ENCODE measurements at places on chromosomes 7 and 10.

DNA sequence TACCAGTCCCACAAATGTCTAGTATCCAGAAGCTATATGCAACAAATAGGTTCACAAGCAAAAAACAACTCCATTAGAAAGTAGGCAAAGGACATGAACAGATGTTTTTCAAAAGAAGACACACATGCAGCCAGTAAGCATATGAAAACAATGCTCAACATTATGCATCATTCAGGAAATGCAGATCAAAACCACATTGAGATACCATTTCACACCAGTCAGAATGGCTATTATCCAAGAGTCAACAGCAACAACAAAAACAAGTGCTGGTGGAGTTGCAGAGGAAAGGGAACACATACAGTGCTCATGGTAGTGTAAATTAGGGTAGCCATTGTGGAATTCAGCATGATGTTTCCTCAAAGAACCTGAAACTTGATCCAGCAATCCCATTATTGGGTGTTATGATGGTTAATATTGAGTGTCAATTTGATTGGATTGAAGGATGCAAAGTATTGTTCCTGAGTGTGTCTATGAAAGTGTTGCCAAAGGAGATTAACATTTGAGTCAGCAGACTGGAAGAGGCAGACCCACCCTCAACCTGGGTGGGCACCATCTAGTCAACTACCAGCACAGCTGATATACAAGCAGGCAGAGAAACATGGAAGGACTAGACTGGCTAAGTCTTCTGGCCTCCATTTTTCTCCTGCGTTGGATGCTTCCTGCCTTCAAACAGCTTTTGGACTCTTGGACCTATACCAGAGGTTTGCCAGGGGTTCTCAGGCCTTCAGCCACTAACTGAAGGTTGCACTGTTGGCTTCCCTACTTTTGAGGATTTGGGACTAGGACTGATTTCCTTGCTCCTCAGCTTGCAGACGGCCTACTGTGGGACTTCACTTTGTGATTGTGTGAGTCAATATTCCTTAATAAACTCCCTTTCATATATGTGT lies 218.4 kb upstream of the SEMA3D start:
- no peak for DNase-seq

DNA sequence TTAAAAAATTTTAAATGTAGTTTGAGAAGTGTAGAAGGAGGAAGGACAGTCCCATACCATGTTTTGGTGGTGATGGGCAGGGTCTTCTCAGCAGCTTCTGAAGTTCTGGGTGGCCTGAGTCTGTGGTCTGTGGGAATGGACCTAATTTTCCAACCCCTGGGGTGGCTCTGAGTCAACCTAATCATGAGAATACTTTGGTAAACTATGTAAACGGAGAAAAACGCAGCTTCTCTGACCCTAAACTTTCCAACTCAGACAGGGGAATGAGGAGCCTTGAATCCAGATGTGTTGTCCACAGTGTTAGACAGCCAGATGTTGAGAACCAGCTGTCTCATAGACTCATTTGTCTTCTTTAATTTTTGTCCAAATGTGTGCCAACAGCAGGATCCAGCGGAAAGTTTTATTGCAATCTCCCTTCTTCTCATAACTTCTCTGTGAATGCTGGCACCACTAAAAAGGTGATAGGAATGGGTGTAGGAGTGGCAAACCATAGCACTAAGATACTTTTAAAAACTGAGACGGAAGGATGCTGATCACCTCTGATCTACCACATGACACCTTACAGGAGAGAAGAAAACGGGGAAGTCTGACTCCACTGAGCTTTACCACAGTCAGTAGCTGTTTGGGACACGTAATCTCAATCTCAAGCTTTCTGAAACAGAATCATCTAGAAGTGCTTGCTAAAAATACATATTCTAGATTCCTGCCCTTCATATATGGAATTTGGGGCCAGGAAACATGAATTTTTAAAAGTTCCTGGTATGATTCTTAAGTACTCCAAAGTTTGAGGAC lies 90.5 kb upstream of the PHYHIPL start:
- no peak for DNase-seq

DNA sequence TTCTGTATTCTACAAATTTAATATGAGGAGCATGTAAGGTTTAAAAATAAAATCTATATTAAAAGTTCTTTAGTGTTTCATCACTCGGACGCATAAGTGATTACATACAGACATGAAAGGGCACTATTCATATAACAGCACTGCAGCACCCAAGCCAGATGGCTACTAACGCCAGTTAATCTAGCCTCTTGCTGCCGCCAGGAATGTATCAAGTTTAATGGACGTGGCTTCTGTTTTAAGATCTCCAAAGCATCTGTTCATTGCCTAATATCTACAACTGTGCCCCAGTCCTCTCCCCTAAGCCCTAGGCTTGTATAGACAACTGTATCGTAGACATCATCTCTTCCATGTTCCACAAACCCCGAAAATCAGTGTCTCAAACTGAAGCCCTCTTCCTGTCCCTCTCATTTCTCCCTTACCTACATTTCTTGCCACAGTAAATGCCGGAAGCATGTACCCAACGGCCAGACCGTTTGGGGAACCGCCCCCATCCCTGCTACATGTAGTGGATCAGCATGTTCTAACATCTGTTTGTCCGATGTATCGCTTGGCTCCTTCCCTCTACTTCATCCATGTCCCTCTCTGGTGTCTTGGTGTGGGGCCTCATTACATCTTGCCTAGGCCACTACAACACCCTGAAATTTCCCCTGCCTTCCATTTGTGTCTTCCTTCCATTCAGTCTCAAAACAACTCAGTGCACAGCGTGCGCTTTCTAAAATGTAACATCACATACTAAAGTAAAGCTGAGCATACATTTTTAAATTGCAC lies 147.5 kb upstream of the RSU1 start:
- no peak for DNase-seq

DNA sequence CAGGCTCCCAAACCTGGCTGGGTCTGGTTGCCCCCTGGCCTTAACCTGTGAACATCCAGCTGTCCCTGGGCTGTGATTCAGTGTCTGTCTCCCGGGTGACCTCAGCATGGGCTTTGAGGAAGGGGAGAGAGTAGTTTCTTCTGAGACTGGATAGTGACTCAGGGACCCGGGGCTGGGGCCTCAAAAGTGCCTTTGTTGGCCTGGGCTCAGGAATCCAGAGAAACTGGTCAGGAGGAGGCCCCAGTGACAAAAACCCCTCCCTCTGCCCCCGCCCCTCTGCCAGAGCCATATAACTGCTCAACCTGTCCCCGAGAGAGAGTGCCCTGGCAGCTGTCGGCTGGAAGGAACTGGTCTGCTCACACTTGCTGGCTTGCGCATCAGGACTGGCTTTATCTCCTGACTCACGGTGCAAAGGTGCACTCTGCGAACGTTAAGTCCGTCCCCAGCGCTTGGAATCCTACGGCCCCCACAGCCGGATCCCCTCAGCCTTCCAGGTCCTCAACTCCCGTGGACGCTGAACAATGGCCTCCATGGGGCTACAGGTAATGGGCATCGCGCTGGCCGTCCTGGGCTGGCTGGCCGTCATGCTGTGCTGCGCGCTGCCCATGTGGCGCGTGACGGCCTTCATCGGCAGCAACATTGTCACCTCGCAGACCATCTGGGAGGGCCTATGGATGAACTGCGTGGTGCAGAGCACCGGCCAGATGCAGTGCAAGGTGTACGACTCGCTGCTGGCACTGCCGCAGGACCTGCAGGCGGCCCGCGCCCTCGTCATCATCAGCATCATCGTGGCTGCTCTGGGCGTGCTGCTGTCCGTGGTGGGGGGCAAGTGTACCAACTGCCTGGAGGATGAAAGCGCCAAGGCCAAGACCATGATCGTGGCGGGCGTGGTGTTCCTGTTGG lies at the start of gene CLDN4:
Gene CLDN4 (plus strand): TSS at position 316 of the 903 bp plus-strand sequence. CDS start 206 bp downstream, at position 522.
- no peak for DNase-seq

GRCh38 chr10:30847642-30848041 lies 184.0 kb downstream of the ZNF438 start:
- DNase-seq: no peak

DNA sequence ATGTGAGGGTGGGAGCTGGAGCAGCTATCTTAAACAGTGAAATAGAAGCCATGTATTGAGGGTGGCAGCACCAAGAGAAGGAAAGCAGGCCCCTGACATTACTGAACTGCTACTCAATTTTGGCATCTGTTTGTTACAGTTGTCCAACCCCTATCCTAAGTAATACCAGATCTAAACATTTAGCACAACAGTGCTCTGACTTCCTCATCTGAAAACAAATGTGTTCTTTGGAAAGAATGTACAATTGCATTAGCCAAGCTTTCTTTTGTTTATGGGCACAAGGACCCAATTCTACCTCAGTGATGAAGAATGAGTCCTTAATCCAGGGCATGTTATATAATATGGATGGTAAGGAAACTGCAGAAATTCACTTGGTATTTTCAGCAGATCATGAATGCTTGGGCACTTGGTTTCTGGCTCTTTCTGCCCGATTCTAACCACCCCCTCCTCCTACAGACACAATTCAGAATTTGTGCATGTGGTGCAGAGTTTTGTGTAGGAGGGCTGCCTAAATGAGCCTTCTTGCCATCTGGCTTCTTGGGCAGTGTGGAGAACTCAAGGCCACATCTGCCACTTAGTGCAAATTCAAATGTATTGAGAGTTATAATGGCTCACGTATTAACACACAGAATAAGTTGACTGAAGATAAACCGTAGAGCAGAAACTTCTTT lies 36.9 kb upstream of the KMT2E start:
- DNase-seq: no peak
